ENCODE measurements at places on chromosomes 3 and 15. TPM values are rescaled to one million over a fixed set of nuclear protein-coding genes. Genes with fewer than 3 reads are reported as not detected.

Gene CERS3
- not detected for total RNA-seq

Gene FOXB1
- total RNA-seq: 9.6 TPM

Gene UCN2
- total RNA-seq: not detected

Gene SI
- not detected for total RNA-seq

Gene GOLGA8O
- total RNA-seq: not detected

Gene SERINC4
- total RNA-seq: not detected

- no peak for DNase-seq
These were observed 55.6 kb downstream of the ARNT2 start for GRCh38 chr15:80459818-80460217.

GRCh38 chr3:71629289-71629688, 45.8 kb upstream of the FOXP1 start:
- no peak for DNase-seq

GRCh38 chr3:52403271-52403841, 41.5 kb downstream of the SEMA3G start:
- no peak for DNase-seq

DNA sequence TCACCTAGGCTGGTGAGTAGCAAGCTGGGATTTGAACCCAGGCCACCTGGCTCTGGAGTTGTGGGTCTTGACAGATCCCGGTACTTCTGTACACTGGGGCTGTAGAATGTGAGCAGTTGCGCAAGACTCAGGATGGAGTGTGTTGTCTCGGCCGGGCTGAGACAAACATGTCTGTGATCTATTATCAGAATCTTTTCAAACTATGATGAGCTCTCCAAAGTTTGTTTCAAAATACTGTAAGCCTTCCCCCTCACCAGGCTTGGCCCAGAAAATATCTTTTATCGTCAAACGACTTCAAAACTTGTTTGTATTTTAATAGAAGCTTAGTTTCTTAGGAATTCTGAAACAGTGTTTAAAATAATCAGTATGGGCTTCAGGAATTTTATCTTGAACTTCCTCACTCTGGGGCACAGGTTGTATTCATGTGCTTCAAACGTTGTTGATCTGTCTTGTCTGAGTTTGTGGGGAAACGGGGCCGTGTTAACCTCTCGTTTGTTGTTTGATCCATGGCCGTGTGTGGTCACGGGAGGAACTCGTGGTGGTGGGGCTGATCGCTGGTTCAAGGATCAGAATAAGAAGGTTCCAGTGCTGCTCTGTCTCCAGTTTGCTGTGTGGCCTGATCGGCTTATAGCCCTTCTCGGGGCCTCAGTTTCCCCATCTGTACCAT, 40.3 kb upstream of the TFRC start:
- DNase-seq: no peak

GRCh38 chr3:79032686-79033318, 735.0 kb downstream of the ROBO1 start:
- DNase-seq: peak; percentile 65

DNA sequence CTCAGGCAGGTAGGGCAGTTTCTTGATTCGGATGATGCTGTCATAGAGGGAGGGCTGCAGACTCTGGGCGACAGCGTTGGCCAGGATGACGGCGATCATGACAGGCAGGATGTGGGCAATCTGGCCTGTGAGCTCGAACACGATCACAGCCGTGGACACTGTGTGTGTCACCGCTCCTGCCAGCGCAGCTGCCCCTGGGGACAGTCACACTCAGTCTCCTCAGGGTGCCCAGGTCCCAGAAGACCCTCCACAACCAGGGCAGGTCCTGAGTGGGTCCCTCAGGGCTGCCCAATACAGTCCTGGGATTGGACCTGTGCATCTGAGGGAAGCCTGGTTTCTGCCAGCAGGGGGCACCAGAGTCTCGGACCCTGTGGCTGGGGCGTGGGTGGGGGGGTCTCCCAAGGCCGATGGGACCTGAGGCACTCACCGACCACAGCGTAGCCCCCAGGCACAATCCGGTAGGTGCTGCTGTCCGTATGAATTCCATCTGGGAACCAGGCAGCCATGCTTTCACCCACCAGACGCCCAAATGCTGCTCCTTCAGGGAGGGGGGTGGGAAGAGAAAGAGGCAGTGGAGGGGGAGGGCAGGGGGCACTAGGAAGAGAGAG, 7.2 kb downstream of the CLCN2 start:
- peak; percentile 69 for DNase-seq

- no peak for DNase-seq
These were observed 1324.6 kb downstream of the NSUN3 start for GRCh38 chr3:95387242-95388021.

DNA sequence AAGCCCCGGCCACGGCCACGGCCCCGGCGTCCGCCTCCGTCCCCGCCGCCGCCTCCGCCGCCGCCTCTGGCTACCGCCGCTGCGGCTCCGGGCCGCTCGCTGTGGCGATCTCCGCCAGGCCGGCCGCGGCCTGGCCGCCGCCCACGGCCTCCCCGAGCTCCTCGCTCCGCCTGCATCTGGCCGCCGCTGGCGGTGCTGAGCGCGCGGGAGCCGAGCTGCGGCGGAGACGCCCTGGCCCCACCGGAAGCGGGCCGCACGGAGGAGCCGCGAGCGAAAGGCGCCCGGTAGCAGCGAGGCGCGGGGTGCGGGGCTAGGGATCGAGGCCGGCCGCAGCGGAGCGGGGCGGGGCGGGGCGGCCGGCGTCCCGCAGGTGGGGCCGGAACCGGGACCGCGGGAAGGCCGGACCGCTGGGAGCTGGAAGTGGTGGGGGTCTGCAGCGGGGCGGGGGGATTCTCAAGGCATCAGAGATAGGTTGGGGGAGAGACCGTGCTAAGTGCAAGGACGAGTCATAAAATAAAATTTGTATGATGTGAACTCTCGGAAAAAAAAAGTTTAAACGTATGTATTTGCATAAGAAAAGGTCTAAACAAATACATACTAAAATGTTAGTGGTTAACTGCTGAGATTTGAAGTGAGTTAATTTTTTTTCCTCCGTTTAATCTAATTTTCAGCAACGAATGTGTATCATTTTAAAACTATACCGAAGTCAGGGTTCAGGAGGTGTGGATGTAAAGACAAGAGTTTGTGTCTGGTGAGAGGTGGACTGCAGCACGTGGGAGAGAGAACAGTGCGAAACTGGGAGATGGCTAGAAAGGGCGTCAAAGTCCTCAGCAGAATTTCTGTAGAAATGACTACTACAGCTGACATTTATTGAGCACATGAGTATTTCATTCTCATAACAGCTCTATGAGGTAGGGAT, at the start of gene AVEN:
TSS of gene AVEN (minus strand) at position 334 of the 919 bp plus-strand sequence. CDS start at position 176, 158 bp downstream.
- DNase-seq: peak; percentile 84

DNA sequence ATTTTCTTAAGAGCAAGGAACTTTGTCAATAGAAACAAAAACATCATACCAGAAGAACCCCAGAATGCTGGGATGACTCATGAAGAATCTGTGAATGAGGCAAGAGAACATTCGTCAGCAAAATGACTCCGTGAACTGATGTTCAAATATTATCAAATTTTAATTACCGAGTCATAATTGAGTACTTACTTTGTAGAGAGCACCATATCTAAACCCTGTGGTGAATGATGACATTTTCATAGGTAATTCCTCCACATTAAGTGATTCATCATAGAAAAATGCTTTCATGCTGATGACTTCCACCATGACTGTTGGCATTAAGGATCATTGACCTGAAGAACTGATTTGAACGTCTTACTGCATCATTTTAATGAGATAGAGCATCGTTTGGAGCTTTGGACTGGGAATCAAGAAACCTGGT, 56.3 kb downstream of the PPARG start:
- no peak for DNase-seq

DNA sequence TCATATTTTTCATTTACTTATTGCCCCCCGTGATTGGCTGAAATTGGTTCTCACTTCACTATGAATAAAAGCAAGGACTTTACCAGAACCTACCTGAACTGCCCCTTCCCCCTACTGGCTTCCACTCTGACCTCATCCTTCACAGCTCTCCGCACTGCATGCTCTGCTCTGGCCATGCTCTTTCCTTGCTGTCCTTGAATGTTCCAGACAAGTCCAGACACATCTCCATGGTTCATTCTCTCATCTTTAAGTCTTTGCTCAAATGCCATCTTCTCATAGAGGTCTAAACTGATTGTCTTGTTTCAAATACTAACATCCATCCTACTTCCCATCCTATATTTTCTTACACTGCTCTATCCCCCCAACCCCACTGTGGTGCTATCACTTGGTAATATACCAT, 129.4 kb downstream of the CHST2 start:
- no peak for DNase-seq

- no peak for DNase-seq
These were observed 84.3 kb upstream of the ABI3BP start for GRCh38 chr3:101077361-101078011.

- DNase-seq: no peak
These were observed 299.8 kb downstream of the LPP start for GRCh38 chr3:188453431-188454384.

DNA sequence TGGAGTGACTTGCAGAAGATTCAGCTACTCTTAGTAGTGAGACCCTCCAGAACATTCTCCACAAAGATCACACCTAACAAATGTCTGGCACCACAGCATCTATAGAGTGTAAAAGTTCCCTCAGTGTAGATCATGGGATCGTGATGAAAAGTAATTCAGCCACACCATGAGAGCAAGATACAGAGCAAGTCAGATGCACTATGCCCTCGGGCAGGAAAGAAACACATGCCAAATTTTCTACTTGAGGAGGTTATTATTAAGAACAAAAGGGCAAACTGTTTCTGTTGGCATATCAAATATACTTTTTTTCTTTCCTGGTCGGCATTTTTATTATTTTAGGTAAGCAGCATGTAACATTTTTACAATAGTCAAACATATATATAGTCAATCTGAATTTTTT, 44.8 kb upstream of the SNTN start:
- DNase-seq: no peak

GRCh38 chr3:182092662-182093262, 381.0 kb downstream of the SOX2 start:
- peak; percentile 14 for DNase-seq

DNA sequence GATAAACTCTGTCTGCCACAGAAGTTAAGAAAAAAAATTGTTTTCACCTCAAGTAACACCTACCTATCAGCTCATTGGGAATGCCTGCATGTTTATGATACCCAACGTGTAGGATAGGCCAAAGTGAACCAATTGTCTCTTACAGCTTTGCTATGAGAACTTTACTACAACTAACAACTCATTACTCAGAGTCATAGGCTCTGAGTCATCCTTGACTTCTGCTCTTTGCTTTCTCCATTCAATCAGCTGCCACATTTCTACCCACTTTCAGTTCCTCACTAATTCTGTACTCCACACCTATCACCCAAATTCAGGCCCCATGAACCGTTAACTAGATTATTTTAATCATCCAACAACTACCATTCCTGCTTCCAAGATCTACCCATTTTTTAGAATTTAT, 843.9 kb downstream of the TUSC7 start:
- no peak for DNase-seq

GRCh38 chr3:113223475-113224281, 12.3 kb downstream of the BOC start:
- DNase-seq: no peak

GRCh38 chr15:58442122-58442521, 10.3 kb downstream of the LIPC start:
- no peak for DNase-seq

DNA sequence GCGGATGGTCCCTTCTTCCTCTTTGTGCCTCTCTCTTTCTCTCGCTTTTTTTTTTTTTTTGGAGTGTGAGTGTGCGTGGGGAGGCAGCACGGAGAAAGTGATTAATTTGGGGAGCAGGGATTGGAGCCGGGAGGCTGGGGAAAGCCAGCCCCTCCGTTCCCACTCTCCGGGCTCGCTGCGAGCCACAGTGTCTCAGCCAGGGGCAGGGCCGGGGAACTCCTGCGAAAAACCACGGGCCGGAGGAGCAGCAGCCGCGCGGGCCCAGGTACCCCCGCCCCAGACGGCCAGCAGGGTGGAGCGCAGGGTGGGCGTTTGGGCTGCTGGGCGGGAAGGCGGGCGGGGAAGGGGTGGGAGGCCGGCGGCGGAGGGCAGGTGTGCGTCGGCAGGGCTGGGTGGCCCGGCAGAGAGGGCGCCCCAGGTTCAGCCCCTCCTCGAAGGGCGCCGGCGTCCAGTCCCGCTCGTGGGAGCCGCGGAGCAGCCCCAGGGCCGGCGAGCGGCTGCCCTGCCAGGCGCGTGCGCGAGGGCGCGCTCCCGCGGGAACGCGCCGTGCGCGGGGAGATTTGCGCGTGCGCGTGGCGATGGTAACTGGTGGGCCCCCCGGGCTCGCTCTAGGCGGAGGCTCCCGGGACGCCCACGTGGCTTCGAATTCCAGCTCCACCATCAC, 1.4 kb downstream of the CHL1 start:
- DNase-seq: peak; percentile 38

DNA sequence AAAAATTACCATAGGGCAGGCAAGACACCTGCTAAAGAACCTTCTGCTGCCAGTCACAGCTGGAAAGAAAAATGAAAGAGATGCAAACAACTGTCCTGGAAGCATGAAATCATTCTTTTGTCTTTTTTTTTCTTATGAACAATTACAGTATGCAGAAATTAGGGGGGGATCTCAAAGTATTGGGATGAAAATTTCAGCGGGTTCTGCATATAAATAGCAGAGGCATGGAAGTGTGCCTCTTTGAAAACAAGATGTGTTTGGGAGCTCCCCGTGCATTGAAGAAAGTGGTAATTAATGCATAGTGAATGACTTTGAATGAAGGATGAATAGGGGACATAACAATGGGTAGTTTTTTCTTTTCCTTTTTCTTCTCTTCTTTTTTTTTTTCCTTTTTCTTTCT, 431.2 kb downstream of the SOX2 start:
- peak; percentile 23 for DNase-seq

GRCh38 chr3:64621726-64622395, 65.9 kb downstream of the ADAMTS9 start:
- DNase-seq: no peak

- no peak for DNase-seq
These were observed 1.7 kb downstream of the SCN11A start for GRCh38 chr3:39050029-39050428.

DNA sequence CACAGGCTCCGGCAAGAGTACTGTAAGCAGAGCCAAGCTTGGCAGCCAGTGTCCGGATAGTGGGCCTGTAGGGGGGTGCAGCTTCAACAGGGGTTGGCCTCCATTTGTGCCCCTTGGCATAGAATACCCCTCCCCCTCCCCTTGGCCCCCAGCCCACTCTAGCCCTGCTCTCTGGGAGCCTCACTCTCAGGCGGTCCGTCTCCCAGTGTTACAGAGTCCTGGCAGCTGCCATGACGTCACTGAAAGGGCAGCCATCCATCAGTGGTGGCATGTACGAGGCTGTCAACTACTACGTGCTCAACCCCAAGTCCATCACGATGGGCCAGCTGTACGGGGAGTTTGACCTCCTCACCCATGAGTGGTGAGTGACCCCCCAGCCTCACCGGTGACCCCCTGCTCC, 50.4 kb downstream of the DNAH1 start:
- DNase-seq: no peak

All from neural progenitor cell (in vitro differentiated cells).